EL (cell line): ENCODE measurements at places on chromosomes 4 and X.

GRCh38 chr4:100208459-100208858, 18.2 kb upstream of the DDIT4L start:
- DNase-seq: no peak

- DNase-seq: no peak
Measured at GRCh38 chrX:119960625-119961024, 17.1 kb upstream of the NKAP start.

- peak; percentile 66 for DNase-seq
Measured at GRCh38 chr4:183455431-183456195, 11.2 kb downstream of the CDKN2AIP start.

DNA sequence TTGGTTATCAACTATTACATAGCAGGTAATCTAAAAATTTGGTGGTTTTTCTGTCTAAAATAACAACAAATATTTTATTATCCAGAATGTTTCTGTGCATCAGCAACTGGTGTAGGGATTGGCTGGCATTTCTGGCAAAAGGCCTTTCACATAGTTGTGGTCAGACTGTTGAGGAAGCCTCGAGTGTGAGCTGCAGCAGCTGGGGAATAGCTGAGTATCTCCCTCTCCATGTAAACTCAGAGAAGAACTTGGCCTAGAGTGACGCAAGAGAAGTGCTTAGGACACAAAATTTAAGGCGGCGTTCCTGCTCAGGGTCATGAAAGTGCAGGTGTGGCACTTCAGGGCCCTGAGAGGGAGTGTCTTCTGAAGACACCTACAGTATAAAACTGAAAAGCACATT, 558.9 kb downstream of the SPOCK3 start:
- peak; percentile 76 for DNase-seq

GRCh38 chr4:73945674-73946449, 36.0 kb downstream of the PF4 start:
- no peak for DNase-seq

DNA sequence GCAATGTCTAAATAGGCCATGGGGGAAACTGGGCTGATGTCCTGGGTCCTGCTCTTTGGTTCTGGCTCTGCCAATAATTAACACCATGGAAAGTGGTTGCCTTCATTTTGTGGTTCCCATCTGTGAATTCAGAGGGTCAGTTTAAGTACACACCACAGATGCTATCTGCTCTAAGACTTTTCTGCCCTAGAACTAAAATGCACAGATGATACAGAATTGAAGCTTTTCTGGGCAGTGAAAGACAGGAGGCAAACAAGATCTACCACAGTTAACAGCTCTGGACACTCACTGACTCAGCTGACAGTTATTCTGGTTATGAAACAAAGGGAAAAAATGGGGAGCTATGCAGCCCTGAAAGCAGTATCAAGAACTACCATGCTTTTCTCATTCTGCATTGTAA, 37.3 kb downstream of the APBB2 start:
- DNase-seq: peak; percentile 90

GRCh38 chrX:2150722-2151121, 350.1 kb downstream of the DHRSX start:
- no peak for DNase-seq

GRCh38 chr4:7676398-7676922, 241.7 kb upstream of the PSAPL1 start:
- DNase-seq: no peak

DNA sequence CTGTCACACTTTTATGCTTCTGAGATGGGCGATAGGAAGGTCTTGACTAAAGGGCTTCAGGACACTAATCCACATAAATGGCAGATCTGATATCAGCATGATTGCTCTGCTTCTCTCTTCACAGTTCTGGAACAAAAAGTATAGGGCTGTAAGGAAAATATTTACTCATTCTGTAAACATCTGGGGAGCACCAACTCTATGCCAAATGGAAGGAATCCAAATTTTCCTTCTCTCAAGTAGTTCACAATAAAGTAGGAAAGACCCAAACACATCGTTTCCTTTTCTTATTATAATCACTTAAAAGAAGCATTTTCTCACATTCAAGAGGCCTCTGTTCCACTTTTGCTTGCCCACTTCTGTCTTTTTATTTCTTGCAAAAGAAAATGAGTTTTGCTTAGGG, 45.9 kb upstream of the F9 start:
- DNase-seq: no peak

GRCh38 chr4:63379750-63380522, 1029.3 kb downstream of the TECRL start:
- no peak for DNase-seq

DNA sequence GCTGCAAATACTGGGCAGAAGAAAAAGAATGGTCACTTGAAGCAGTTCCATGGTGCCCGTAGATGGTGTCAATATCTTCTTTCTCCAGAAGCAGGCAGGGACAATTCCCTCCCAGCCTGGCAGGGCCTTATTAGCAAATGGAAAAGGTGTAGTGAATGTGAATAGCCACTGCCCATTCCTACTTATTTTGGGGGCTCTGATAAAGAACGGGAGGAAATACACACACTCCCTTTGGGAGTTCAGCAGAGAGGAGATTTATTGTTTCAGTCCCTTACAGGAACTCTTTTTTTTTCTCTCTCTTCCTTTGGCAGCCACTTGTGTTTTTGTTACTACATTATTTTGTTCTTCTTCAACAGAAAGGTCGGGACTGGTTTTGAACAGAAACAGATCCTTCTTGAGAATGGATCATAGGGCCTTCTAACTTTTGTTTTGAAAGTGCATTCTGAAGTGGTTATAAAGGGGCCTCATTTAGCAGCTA, at the start of gene EMCN:
TSS of gene EMCN (minus strand) at position 159 of the 478 bp plus-strand sequence. CDS start at position 51, 108 bp downstream.
- no peak for DNase-seq

- DNase-seq: no peak
Measured at GRCh38 chr4:107733431-107733925, 13.4 kb upstream of the PAPSS1 start.

DNA sequence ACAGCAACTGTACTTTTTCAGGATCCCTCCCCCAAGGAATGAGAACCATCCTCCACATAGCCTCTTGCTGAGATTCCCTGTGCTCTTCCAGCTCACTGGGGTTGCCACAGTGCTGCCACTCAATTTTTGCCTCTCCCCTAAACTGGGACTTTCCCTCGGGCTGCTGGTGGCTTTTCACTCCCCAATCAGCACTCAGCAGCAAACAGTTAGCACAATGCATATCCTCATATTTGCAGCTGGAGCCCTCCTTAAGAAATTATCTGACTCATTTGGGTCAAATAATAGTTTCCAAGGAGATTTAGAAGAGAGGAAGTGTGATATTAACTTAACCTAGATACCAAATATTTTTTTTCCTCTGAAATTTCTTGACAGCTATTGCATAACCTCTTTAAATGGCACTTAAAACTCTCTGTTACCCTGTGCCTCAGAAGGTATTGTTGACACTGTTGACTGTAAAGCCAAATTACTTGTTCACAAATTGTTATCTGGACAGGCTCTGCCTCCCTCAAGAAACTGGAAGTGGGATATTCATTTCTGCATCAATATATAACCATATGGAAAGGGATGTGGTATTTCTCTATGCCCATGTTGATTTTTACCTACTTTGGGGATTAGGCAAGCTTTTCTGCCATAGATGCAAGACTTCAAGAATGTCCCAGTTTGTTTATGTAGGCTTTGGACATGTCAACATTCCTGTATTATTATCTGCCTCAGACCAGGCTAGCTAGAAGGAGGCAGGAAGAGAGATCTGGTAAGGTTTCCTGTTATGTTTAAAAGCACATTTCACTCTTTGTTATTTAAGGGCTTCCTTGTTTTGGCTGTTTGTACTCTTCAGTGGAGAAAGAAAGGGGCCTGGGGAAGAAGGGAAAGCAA, 58.0 kb downstream of the SEPTIN11 start:
- peak; percentile 83 for DNase-seq

DNA sequence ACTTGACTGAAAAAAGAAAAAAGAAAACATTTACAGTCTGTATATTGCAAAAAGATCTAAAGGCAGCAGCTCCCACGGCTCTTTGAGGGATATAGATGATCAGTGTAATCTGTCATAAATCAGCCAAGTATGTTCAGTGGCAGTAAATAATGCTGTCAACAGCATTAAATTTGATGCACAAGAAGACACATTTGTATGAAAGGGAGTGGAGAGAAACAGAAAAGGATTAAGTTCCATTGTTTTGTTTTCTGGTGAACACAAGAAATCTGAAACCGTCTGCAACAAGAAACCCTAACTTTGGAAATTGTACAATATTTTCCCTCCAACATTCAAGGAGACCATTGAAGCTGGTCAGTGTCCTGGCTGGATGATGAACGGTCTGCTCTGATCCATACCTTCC, 27.6 kb upstream of the C1QTNF7 start:
- no peak for DNase-seq

DNA sequence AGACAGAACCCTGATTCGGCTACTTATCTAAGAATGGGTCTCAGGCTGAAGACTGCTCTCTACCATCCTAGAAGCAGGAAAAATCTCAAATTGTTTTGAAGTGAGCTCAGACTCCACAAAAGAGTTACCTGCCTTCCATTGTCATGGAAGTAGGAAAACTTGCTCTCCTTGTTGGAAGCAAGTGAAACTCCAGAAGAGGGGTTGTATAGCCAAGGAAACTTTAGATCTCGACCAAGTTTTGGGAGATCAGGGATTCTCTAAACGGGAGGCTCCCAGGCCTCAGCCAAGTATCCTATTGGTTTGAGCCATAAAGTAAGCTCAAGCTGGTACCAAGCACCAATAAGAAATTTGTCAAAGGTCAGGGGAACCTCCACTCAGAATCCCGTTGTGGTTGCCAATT, 9.2 kb upstream of the FHDC1 start:
- no peak for DNase-seq

GRCh38 chr4:38925492-38926413, 58.1 kb downstream of the FAM114A1 start:
- DNase-seq: no peak

GRCh38 chrX:17738737-17739535, 1.6 kb downstream of the SCML1 start:
- no peak for DNase-seq

DNA sequence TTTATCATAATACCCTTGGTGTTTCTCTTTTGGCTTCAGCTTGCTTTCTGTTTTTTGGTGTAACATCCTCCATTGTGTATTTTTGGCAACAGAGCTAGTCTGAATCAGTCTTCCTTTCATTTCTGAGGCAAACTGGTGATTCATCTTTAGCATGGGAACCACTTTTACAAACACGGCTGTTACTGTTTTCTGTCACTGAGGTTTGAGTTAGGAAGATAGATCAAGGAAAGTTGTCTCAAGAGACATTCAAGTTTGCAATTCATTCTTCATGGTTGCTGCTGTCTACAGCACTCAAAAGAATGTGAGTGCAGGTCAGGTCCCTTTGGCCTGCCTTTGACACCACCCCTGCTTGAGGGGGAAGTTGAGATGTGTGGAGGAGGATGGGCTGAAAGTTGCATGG, 36.3 kb downstream of the IL21 start:
- peak; percentile 60 for DNase-seq

DNA sequence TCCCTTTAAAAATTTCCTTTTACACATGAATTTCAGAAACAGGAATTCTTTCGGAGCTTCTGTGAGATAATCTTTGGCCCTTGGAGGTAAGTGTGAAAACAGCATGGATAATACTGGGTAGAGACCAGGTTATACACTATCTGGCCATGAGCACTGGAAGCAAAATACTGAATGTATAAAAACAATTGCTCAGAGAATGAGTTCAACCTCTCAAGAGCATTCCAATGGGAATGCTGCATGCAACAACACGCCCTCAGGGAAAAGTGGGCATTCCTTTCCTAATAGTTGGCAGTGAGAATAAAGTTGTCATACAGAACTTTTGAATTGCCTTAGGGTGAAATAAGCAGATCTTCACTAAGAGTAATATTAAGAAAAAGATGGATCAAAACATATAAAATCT, 574.8 kb upstream of the DIPK2B start:
- peak; percentile 89 for DNase-seq

GRCh38 chrX:51047950-51048349, 137.4 kb downstream of the BMP15 start:
- DNase-seq: no peak

- no peak for DNase-seq
Measured at GRCh38 chr4:109826719-109827118, 1.1 kb upstream of the RRH start.

DNA sequence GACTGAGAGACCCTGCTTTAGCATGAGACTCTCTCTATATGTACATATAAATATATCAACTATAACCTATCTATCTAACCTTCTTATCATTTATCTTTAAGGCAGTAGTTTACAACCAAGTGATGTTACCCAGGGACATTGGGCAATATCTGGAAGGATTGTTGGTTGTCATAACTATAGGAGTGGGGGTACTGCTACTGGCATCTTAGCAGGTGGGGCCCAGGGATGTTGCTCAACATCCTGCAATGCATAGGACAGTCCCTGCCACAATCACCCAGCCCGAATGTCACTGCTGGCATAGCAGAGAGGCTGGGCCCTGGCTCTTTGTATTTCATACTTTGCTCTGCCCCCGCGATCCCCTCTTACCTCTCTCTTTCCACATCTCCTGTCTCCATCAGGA, 397.7 kb downstream of the IL15 start:
- no peak for DNase-seq

- DNase-seq: no peak
Measured at GRCh38 chr4:58265734-58266133, 1155.5 kb upstream of the IGFBP7 start.

DNA sequence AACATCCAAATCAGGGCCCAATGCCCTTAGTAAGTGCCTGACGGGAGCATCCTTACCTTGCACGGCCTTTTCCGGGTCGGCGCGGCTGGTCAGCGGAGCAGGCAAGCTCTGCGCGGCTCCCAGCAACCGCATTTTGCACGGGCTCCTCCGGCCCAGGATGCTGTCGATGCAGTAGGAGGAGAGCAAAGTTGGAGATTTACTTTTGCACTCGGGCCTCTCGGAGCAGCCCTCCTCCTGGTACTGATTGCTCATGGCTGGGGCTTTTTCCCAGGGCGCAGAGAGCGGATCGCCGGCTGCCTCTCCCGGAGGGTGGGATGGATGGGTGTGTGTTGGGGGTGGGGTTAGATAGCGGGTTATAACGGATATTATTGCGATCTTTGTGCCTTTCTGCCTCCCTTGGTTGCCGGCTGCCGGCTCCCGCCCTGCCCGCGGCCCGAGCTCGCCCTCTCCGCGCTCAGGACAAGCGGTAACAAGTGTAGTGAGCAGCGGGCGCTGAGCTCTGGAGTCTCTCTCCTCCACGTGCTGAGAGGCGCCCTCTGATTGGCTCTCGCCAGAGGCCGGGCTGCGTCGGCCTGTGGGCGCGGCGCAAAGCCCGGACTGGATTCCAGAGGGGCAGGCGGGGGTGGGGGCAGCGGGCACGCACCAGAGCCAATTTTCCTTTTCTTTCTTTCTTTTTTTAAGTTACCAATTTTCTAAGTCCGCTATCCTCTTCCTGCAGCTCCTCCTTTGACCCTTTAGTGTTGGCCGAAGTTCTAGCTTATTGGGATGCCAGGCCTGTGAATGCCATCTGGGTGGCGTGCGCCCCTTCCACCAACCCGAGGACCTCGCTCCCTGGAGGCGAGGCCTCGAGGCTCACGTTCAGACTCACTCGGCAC, at the start of gene ARX:
TSS of gene ARX (minus strand) at position 480 of the 875 bp plus-strand sequence. CDS start at position 252, 228 bp downstream.
- peak; percentile 40 for DNase-seq
